IMR-90 (cell line): ENCODE measurements at places on chromosomes 1 and 21. TPM values are rescaled to one million over a fixed set of nuclear protein-coding genes. Genes with fewer than 3 reads are reported as not detected.

Gene FMO5
- polyA plus RNA-seq: 0.50 and 0.51 TPM in 2 replicates

Gene SLC45A1
- polyA plus RNA-seq: 3.1 and 3.9 TPM in 2 replicates

Gene ACBD6
- 54.4 and 59.1 TPM in 2 replicates for polyA plus RNA-seq

Gene BARHL2
- polyA plus RNA-seq: not detected in 2 replicates

Gene CAPN8
- not detected in 2 replicates for polyA plus RNA-seq

Gene RGSL1
- not detected in 2 replicates for polyA plus RNA-seq

Gene KDM5B
- 28.2 and 28.8 TPM in 2 replicates for polyA plus RNA-seq

Gene TMEM269
- 0.14 TPM in 1 of 2 replicates, not detected in the other for polyA plus RNA-seq

Gene RNF186
- polyA plus RNA-seq: not detected in 2 replicates

Gene MXRA8
- 469 and 502 TPM in 2 replicates for polyA plus RNA-seq

Gene TTLL7
- polyA plus RNA-seq: 4.2 and 5.7 TPM in 2 replicates

Gene BLACAT1
- 0.03 and 0.05 TPM in 2 replicates for polyA plus RNA-seq

Gene AMPD1
- not detected in 2 replicates for polyA plus RNA-seq

Gene FMO4
- 0.37 and 0.55 TPM in 2 replicates for polyA plus RNA-seq

Gene OR2AK2
- polyA plus RNA-seq: not detected in 2 replicates

Gene MSH4
- polyA plus RNA-seq: 0.02 TPM in 1 of 2 replicates, not detected in the other

Gene RAB42
- 0.36 and 0.77 TPM in 2 replicates for polyA plus RNA-seq

Gene FCRL2
- polyA plus RNA-seq: not detected in 2 replicates

Gene PDE9A
- 0.89 and 1.1 TPM in 2 replicates for polyA plus RNA-seq

Gene OMA1
- 5.2 and 6.4 TPM in 2 replicates for polyA plus RNA-seq

Gene WDR64
- polyA plus RNA-seq: not detected in 2 replicates

Gene EFNA1
- 1.4 and 1.6 TPM in 2 replicates for polyA plus RNA-seq

Gene IFT25
- polyA plus RNA-seq: 32.4 and 38.0 TPM in 2 replicates

Gene ARMH1
- polyA plus RNA-seq: 0.72 and 1.1 TPM in 2 replicates

Gene SPRR2G
- polyA plus RNA-seq: not detected in 2 replicates

Gene KCNH1
- 0.20 and 0.27 TPM in 2 replicates for polyA plus RNA-seq

Gene KLF17
- polyA plus RNA-seq: 0.14 and 0.17 TPM in 2 replicates
